Activated CD4-positive, alpha-beta T cell treated with anti-CD3 and anti-CD28 coated beads, Interleukin-2, amount 50 U/mL, for 24 hours (primary cell): ENCODE measurements at places on chromosomes 4 and X.

- no peak for DNase-seq
Observed at GRCh38 chrX:153343674-153344073, 9.7 kb downstream of the ZNF275 start.

- DNase-seq, result no peak
Observed at GRCh38 chrX:39165185-39165584, 363.9 kb downstream of the MID1IP1 start.

- DNase-seq, result no peak
Observed at GRCh38 chr4:30767147-30767845, 47.1 kb downstream of the PCDH7 start.

- no peak for DNase-seq
Observed at GRCh38 chr4:74640111-74640903, 154.0 kb downstream of the BTC start.

DNA sequence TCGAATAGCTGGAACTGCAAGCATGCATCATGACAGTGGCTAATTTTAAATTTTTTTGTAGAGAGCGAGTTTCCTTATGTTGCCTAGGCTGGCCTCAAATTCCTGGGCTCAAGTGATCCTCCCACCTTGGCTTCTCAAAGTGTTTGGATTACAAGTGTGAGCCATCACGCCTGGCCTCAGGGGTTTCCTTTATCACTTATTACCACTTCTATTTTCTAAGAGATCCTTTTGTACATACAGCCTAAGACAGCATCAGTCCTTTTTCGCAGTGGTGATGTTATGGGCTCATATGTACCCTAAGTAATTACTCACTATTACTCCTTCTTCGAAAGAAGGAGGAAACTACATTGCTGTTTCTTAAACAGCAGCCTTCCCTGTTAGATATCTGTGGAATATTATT is 54.1 kb upstream of the CDKN2AIP start:
- no peak for DNase-seq

GRCh38 chrX:769796-770195 is 139.2 kb downstream of the SHOX start:
- DNase-seq, result no peak

DNA sequence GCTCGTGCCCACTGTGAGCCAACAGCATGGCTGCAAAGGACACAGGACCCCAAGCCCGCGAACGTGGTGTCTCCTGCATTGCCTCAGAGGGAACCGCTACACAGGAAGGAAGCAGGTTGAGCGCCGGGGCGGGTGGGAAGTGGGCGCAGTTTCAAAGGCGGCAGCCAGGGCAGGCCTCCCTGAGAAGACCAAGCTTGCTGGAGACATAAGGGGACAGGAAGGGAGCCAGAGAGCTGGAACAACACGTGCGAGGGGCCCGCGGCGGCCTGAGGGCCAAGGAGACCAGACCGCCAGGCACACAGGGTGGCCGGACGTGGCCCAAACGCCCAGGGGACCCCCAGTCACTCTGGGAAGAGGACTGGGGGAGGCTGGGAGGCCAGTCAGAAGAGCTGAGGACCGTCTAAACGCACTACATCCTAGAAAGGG is 32.0 kb downstream of the CTBP1 start:
- peak; percentile 51 for DNase-seq

DNA sequence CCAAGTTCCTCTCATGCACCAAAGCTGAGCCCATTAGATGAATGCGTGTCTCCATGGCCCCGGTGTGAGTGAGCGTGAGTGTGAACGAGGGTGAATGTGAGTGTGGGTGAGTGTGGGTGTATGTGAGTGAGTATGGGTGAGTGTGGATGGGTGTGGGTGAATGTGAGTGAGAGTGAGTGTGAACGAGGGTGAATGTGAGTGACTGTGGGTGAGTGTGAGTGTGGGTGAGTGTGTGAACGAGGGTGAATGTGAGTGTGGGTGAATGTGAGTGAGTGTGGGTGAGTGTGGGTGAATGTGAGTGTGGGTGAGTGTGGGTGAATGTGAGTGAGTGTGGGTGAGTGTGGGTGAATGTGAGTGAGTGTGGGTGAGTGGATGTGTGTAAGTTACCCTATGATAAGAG is 1521.8 kb upstream of the TENM3 start:
- no peak for DNase-seq

- no peak for DNase-seq
Observed at GRCh38 chrX:139560221-139560620, 29.7 kb downstream of the F9 start.
